NCI-H446 treated with DMSO at 0.1 percent for 48 hours (cell line): ENCODE measurements at places on chromosomes 2 and 18.

DNA sequence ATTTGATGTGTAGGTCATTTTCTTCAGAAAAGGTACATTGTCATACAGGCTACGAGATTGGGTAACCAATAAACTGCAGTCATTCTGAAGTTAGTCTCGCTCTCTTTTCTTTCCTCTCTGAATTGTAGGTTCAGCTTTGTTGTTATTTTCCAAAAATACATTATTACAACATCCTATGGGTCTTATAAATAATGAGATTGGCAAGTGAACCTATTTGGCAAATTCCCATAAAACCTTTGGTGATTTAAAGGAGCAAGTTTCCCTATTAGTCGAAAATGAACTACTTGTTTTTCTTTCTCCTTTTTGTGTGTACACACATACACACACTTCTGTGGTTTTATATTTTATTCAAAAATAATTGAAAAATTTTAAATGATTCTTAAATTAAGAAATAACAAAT is 67.0 kb downstream of the ARHGAP28 start:
- no peak for DNase-seq

GRCh38 chr2:45003579-45004551 is 5.4 kb downstream of the SIX2 start:
- DNase-seq = no peak

DNA sequence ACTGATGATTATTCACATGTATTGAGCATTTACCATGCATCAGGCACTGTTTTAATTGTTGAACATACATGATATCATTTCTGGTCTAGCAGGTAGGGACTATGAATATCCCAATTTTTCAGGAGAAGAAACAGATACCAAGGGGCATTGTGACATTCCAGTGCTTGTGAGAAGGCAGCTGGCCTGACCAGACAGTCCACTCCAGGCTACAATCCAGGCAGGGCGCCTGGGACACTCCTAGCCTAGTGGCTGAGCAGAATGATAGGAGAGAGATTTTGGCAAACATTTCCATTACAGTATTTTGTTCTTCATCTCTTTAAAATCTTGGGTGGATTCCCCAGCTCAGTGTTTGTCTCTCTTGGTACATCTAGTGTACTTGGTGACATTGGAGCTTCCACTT is 24.9 kb downstream of the ZNF892 start:
- DNase-seq = no peak

DNA sequence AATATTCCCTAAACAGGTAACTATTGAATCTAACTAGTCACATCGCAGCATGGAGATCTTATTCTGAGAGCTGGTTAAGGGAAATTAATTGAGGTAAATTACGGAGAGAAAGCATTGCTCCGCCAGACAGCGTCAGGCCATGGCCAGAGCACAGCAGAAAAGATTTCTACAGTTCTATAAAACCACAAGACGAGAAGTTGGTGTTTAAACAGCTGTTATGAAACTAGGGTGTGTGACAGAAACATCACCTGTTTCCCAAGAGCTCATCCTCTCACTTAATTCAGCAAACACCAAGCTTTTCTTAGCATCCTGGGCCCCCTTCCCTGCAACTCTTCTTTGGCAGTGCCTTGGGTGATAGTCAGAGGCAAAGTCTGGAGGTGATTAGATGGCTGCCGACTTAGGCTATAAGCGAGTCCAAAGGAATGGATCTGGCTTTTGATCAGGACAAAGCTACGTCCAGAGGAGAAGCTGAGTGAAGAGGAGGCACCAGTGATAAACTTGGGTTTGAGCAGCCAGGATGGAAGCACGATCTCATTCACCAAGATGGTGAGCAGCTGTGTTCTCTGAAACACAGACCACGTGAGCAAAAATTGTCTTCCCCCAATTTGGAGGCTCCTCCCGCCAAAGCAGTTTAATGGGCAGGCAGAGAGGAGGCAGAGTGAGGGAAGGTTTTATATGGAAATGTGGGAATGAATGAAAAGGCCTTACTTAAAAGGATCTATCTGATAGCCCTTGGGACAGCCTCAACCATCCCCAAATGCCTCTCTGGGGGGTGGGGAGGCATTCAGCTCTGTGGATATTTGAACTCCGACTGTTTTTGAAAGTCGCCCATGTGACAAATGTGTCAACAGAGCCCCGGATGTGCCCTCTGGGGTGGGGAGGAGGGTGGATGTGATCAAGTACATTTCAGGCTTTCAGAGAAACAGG is 57.8 kb downstream of the PKDCC start:
- no peak for DNase-seq

GRCh38 chr2:174516501-174517378 is 29.9 kb upstream of the GPR155 start:
- no peak for DNase-seq

GRCh38 chr2:156615836-156616322 is 179.7 kb downstream of the GPD2 start:
- no peak for DNase-seq

GRCh38 chr2:222756951-222757650 is 85.6 kb downstream of the MOGAT1 start:
- no peak for DNase-seq

DNA sequence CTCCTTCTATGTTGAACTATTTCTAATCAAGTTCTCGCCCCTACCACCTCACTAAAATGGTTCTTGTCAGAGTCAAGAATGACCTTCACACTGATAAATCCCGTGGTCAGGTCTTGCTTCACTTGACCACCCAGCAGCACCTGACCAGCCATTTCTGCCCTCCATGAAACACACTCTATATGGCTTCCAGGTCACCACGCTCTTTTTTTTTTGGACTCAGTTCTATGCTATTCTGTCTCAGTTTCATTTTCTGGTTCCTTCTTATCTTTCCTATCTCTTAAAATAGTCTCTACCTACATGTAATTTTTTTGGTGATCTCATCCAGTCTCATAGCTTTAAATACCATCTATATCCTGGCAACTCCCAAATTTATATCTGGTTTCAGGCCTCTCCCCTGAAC is 11.4 kb downstream of the EIF2AK3 start:
- DNase-seq = no peak

DNA sequence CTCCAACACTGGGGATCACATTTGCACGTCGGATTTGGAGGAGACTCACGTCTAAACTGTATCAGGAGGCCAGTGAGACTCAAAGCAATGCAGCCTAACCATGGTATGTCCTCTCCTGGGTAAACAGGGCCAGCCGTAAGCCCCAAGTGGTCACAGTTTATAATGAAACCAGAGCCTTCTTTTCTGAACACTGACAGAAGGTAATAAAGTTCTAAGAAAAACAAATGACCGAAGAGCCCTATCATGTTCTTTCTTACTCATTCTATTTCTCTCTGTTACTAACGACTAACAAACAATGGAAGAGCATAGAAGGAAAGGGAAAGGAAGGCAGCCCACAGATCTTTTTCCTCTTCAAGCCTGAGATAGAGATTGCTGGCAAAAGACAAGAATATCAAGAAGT is 796.8 kb upstream of the SOX11 start:
- no peak for DNase-seq
